SK-N-SH (cell line): ENCODE measurements at places on chromosomes 1 and 21. TPM values are rescaled to one million over a fixed set of nuclear protein-coding genes. Genes with fewer than 3 reads are reported as not detected.

The AMY1A gene
- not detected in 2 replicates for polyA plus RNA-seq

The SOX13 gene
- polyA plus RNA-seq: 7.2 and 10.6 TPM in 2 replicates

The LRRC71 gene
- polyA plus RNA-seq: 0.03 TPM in 1 of 2 replicates, not detected in the other

The ABCA4 gene
- 0.03 and 0.06 TPM in 2 replicates for polyA plus RNA-seq

The CDC42BPA gene
- polyA plus RNA-seq: 6.8 and 8.8 TPM in 2 replicates

The SH3BGR gene
- 1.1 and 2.5 TPM in 2 replicates for polyA plus RNA-seq

- no peak for DNase-seq
These were observed 60.0 kb upstream of the IVNS1ABP start for GRCh38 chr1:185376840-185377635.

- no peak for DNase-seq
These were observed 15.1 kb upstream of the HEATR1 start for GRCh38 chr1:236619398-236619797.

GRCh38 chr1:203652724-203653461, 26.3 kb downstream of the ATP2B4 start:
- DNase-seq: no peak

- no peak for DNase-seq
These were observed 169.8 kb downstream of the TTLL7 start for GRCh38 chr1:83829106-83829505.

DNA sequence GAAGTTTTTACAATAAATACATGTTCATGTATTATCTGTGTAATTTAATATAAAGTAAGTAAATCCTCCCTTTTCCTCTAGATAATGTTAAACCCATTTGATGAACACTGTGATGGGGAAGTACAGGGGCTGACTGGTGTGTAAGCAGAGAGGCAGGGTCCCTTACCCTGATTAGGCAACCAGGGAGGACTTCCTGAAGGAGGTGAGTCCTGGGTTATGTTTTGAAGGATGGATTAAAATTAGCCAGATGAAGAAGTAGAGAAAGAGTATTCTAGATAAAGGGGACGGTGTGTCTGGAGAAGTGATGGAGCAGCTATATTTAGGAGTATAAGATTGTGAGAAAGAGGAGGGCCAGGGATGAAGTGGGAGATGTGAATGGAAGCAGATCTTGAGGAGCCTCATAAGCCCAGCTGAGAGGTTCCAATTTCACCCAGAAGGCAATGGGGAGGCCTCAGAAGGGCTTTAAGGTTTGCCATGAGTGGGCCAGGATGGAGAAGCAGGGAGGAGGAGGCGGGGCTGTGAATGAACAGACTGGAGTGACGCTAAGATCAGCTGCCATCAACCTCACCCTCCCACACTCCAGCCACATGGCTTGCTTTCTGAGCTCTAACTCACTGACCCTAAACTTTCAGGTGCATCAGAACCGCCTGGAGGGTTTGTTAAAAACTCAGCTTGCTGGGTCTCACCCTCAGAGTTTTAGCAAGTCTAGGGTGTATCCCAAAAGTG, 30.9 kb upstream of the ID3 start:
- no peak for DNase-seq

- no peak for DNase-seq
These were observed 67.2 kb upstream of the IFNAR2 start for GRCh38 chr21:33162436-33162951.

DNA sequence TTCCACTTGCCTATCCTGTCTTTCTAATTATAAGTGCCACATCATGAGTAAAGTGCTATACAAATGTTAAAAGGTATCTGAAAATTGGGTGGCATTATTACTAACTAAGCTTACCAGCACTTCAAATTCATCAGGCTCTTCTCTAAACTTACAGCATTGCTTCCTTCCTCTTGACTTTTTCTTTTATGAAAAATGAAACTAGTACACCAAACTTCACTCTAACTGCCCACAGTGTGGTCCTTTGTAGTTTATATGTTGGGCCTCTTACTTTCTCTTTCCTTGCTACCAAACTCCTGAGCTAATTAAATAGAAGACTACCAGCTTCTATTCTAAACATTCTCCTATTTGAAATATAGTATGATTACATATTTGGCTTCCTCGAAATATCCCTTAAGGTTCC, 81.8 kb downstream of the NOTCH2 start:
- DNase-seq: no peak

DNA sequence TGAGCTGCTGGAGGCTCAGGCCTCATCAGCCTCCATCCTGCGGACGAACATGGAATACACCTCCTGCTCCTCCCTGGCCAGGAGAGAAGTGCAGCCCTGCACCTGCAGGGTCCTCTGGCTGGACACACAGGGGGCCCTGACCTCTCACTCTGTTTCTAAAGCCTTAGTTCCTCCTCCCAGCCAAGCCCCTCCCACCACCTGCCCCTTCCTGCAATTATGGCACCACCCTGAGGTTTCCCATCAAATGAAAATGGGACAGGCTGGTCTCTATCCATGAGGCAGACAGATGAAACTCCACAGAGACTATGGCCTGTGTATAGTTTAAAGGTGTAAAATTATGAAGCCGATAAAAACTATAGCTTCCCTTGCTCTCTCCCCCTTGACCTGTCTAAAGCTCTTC, 42.6 kb downstream of the CACNA1S start:
- DNase-seq: no peak

DNA sequence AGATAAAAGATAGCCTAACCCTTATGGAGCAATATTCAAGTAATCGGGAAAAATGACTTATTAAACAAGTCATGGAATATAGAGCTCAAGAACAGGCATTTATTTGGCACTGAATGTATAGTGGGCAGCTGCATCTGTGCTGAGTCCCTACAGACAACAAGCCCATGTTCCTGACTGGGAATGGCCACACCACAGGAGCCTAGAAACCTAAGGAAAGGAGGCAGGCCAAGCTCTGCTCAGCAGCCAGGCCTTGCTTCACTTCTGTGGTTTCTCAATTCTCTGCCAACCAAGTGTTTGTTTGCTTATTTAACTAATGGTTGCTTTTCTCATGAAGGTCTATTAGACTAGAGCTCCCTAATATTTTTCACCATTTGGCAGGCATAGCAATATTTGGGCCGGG, 21.5 kb downstream of the AK2 start:
- DNase-seq: no peak
